ENCODE measurements at places on chromosomes 16 and 17.

DNA sequence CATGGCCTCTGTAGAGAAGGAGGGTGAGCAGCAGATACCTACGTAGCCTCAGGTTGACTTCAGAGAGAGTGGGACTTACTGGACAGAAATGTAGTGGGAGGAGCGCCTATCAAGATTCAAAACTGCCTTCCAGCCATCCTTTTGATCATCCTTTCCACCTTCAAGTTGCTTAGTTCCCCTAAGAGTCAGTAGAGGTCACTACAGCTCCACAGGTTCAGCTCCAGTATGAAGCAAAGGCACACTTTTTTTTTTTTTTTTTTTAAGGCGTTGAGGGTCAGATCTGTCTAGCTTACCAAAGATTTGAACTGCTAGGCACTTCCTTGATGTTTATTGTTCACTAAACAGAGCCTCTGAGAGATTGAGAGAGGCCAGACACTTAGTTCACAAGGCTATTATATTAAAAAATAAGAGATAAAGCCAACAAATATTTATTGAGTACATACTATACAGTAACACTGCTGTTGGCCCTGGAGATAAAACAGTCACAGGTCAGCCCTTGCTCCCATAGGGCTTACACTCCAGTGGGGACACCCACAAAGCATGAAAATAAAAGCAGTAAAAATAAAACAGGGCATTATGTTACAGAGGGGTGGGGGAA is 3.1 kb downstream of the RNF227 start:
- peaks cover 32% of the 10 kb centered on the region for H3K4me1 ChIP-seq
- peaks cover 20% of the 10 kb centered on the region for H3K36me3 ChIP-seq

- no peak overlapping the region for H3K27ac ChIP-seq
- peaks cover 13% of the 10 kb centered on the region for H3K4me1 ChIP-seq
- H3K27me3 ChIP-seq = peaks cover 5% of the 10 kb centered on the region
Observed at GRCh38 chr17:44788139-44788538, 29.4 kb downstream of the ADAM11 start.

DNA sequence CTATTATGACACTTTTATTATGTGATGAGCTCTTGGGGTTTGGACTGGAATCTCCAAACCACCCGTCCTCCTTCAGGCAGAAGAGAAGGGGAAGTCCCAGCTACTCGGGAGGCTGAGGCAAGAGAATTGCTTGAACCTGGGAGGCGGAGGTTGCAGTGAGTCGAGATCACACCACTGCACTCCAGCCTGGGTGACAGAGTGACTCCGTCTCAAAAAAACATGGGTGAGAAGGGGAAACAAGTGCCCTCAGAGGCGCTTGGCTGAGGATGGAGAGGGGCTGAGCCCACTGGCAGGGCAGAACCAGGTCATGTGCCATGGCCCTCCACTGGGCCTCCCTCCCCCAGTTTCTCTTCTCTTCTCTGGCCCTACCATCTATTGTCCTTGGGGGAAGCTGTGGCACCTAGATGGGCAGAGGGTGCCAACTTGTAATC is 120.9 kb upstream of the SMURF2 start:
- peaks cover 6% of the 10 kb centered on the region for H3K27me3 ChIP-seq
- no peak for DNase-seq
- no peaks in the 10 kb centered on the region for H3K36me3 ChIP-seq

GRCh38 chr17:63452962-63453551 is 7.0 kb upstream of the CYB561 start:
- peaks cover 21% of the 10 kb centered on the region for H3K4me1 ChIP-seq
- DNase-seq = no peak
- no peak overlapping the region for H3K27ac ChIP-seq

Measured in HFFc6 (cell line).